ENCODE measurements at places on chromosomes 11 and 22.
A peak's percentile ranks its signal among the peaks of the same experiment; 100 is the strongest.

GRCh38 chr11:23851216-23851615 lies 645.6 kb upstream of the LUZP2 start:
- DNase-seq = no peak

GRCh38 chr11:61874853-61875252 lies 16.5 kb downstream of the FADS3 start:
- DNase-seq = no peak

- no peak for DNase-seq
Measured at GRCh38 chr11:102592634-102593581, 32.2 kb downstream of the MMP20 start.

GRCh38 chr11:32340181-32340580 lies 95.2 kb downstream of the WT1 start:
- no peak for DNase-seq

DNA sequence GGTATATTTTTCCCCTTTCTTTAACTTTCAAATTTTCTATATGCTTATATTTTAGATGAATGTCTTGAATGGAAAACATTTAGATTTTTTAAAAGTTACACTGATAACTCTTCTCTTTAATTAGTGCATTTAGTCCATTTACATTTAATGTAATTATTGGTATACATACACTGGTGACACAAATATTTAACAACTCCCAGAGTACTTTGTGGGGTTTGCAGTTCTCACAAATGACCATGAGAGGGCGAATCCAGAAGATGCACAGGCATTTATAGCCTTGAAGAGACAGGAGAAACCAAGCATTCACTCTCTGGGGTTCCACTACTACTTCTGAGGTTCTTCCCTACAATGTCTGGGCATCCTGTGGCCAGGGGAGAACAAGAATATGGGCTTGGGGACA lies 125.1 kb downstream of the TIMP3 start:
- DNase-seq = no peak

- DNase-seq = no peak
Measured at GRCh38 chr11:110901441-110901840, 189.2 kb upstream of the ARHGAP20 start.

- no peak for DNase-seq
Measured at GRCh38 chr11:124892146-124892545, 5.5 kb downstream of the ROBO4 start.

GRCh38 chr11:10655227-10655626 lies 38.3 kb downstream of the IRAG1 start:
- no peak for DNase-seq

DNA sequence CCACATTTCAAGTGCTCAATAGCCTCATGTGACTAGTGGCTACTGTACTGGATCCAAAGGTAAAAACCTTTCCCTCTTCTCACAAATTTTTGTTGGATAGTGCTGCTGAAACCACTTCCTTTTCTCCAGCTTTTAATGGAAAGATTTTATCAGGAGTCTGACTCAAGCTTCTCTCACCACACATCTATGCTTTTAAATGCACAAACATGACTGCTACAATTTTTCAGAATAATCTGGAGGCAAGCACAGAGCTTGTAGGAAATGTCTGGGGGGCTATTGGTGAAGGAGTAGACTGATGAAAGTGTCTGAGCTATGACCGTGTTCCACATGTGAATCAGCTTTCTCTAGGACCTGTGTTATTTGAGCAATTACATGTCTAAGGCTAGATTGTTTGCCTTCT lies 101.1 kb upstream of the FAT3 start:
- no peak for DNase-seq

GRCh38 chr11:84398017-84398626 lies 1112.0 kb upstream of the CCDC90B start:
- no peak for DNase-seq

- no peak for DNase-seq
Measured at GRCh38 chr11:27012234-27012921, 18.5 kb downstream of the FIBIN start.

GRCh38 chr11:123308077-123308476 lies 113.0 kb upstream of the CLMP start:
- DNase-seq = peak; percentile 19

- DNase-seq = no peak
Measured at GRCh38 chr11:124080327-124081001, 34.8 kb upstream of the VWA5A start.

DNA sequence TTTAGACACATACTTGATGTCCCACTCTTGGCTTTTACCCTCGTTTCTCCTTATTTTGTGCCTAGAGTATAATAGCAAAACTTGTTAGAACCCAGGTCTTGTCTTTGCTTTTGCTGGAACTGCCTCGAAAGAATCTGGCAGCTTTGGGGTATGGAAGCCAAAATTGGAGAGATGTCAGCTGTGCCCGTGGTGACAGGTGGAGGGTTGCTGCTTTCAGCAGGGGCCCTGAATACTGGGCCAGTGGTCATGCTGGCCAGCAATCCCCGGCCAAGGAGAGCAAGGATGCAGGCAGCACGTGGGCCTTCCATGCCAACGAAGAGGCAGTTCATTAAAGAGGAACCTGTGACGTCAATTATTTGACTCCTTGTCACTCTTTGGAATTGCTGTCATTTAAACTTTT lies 181.1 kb downstream of the HIPK3 start:
- DNase-seq = no peak

- no peak for DNase-seq
Measured at GRCh38 chr22:38783095-38783615, 10.8 kb downstream of the DNAL4 start.

DNA sequence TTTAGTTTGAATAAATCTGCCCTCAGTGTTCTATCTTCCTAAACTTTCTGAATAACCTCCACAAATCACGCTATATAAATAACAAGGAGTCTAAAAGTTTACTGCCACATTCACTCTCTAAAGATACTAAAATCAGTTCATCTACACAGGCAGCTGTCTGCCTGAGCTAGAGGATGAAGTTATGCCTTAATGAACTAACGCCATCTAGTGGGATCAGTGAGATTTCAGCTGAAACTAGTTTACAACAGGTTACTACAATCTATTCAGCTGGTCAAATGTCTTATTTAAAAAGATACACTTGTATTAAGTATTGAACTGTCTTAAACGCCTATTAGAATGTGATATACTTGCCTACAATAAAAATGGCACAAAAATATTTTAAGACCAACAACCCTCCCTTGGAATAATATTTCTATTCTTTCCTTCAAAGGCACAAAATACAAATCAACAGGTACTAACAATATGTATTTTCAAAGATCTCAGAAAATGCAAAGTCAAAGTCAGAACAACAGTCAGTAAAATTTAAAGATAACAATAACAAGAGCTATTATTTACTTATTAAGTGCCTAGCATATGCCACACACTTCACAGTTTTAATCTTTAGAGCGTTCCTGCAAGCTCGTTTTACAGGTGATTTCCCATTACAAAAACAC lies 84.1 kb downstream of the LARGE2 start:
- peak; percentile 37 for DNase-seq

DNA sequence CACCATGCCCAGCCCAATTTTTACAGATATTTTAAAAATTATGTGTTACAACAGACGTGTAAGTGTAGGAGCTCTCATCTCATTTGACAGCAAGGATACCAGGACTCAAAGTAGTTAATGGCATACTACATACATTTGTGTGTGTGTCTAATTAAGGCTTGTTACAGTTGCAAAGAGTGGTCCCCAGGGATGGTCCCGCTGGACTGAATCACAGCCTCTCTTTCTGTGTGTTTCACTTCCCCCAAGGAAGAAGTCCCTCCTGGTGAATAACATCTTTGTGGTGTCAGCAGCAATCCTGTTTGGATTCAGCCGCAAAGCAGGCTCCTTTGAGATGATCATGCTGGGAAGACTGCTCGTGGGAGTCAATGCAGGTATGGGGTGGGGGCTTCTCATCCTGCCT lies 17.2 kb downstream of the SLC2A11 start:
- DNase-seq = no peak

GRCh38 chr22:41237707-41238569 lies 2.8 kb downstream of the CHADL start:
- DNase-seq = peak; percentile 21

GRCh38 chr11:6652182-6652581 lies 3.4 kb downstream of the DCHS1 start:
- no peak for DNase-seq

GRCh38 chr11:65398362-65398910 lies 12.0 kb downstream of the FRMD8 start:
- DNase-seq = no peak

GRCh38 chr11:123437236-123437979 lies 7.3 kb downstream of the GRAMD1B start:
- no peak for DNase-seq

DNA sequence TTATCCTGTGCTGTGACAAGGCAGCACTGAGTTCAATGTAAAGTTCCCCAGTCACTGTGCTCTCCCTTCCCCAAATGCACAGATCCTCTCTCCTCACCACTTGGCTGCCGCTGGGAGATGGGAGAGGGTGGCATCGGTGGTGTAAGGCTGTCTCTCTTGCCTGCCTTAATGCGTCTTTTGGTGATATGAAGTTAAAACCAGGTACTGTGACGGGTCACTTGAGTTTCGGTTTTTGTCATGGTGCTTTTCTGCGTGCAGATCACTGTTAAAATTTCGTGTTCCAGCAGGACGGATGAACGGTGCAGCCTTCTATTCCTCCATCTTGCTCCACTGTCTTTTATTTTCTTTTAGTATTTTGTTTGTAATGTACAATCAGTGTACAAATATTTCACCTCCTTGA lies 18.6 kb downstream of the GLB1L2 start:
- peak; percentile 37 for DNase-seq

- DNase-seq = peak; percentile 66
Measured at GRCh38 chr22:41682033-41682807, 6.4 kb downstream of the SNU13 start.

DNA sequence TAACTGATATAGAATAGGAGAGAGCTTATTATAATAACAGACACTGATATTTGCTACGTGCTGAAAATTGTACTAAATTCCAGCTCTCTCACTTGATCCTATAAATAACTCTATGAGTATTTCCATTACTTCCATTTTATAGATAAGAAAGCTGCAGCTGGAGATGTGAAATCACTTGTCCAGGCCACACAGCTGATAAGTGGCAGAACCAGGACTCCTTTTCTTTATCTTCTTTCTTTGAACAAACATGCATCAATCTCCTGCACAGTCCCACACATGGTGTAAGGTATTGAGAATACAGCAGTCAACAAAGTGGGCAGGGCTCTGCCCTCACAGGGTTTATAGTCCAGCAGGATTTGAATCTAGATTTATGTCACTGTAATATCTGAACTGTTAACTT lies 652.1 kb downstream of the NELL1 start:
- DNase-seq = no peak

DNA sequence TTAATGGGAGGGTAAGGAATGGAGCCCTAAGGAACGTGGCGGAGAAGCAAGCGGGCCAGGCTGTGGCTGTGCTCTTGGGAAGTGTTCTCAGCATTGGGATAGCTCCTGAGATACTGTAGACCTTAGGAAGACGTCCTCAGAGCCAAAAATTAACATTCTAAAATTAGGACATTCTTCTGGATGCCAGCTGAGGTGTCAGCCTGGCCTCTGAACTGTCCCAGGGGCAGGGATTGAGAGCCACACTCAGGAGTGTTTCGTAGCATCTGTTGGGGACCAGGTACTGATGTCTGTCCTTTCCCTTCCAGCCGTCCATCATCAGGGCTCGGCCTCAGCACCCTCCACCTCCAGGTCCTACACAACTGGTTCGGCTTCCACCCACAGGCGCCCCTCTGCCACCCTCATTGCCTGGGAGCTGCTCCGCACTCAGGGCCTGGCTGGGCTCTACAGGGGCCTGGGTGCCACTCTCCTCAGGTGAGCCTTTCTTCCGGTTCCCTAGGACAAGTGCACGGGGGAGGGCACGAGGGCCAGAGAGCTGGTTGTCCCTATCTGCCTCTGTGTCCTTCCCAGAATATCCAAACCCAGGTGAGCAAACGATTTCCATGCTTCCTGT lies 23.6 kb downstream of the SLC25A18 start:
- DNase-seq = no peak

DNA sequence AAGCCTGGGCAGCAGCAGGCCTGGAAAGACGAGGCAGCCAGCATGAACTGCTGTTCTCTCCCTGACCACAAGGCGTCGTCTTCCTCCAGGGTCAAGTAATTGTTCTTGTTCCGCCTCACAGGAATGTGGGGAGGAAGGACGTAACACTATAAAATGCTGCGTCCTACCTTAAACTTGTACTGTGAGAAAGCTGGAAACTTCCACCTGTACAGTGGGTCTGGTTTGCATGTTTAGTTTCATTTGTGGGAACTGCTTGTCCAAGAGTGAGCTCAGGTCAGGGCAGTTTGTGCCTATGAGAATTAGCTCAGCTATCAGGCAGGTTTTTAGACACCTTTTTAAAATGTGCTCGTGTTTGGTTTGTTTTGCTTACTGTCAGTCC lies 55.2 kb downstream of the PANX1 start:
- peak; percentile 17 for DNase-seq

- DNase-seq = no peak
Measured at GRCh38 chr11:32052215-32052614, 38.7 kb upstream of the RCN1 start.

DNA sequence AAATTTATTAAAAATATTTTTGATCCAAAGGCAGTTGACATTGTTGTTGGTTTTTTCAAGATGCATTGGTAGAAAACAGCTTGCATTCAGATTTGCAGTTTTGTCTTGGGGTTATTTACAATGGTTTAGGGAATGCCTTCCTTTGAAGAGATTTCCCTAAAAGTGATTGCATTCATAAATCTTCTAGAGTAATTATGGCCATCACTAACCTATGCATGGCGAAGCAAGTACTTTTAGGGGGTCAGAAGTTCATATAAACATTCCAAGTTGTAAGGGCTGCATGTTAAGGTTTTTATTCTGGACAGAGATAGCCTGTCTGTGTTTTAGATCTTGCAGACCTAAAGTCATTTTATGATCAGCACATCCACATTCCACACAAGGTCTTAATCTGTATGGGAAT lies 53.5 kb downstream of the PPFIBP2 start:
- no peak for DNase-seq

DNA sequence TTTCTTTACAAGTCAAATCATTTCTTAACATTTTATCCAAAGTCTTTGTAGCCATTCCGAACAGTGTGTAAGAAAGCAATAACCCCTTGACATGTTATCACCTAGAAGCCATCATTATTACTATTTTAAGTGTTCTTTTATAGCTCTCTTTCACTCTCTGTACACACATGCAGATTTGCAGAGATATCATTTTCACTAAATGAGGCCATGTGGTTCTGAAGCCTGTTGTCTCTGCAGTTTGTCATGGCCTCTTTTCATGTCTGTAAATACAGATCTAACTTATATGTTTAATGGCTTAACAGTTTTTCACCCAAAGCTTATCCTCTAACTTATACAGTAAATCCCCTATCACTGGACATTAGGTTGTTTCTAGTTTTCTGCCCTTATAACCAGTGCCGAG lies 166.8 kb downstream of the MYO18B start:
- no peak for DNase-seq

DNA sequence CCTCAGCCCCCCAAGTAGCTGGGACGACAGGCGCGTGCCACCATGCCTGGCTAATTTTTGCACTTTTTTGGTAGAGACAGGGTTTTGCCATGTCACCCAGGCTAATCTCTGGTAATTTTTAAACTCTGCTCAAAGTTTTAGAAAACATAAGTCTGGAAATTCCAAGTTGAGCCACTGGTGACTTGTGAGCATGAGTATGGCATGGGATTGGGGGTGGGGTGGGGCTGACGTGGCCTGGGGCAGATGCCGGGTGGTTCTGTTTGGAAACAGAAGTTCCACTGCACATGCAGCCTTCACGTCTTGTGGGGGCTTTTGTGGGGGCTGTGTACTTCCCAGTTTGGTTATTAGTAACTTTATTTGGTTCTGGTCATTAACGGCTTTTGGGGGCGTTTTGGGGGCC lies 67.3 kb downstream of the PTPRJ start:
- DNase-seq = no peak

All from GM12878 (cell line).